Sigmoid colon (tissue), 7 donors: ENCODE measurements at places on chromosomes 12 and 14. TPM values are rescaled to one million over a fixed set of nuclear protein-coding genes. Genes with fewer than 3 reads are reported as not detected.
A peak's percentile ranks its signal among the peaks of the same experiment; 100 is the strongest.

The MIPOL1 gene
- 21.6 TPM for total RNA-seq

DNA sequence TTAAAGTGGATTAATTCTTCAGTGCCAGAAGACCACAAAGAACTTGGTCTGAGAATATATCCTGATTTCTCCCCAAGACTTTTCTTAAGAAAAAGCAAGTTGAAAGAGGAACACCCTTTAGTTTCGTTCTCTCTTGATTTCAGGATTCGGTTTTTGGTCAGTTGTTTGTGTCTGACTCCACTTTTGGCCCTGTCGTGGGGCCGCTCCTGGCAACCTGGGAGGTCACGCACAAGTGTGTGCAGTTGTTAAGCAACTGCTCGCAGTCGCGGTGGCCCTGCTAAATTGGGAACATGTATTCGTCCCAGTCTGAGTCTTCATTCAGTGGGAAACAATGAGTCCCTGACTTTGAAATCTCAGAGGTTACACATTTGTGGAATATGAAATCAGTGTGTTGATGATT lies 68.7 kb downstream of the RGS6 start:
- no peaks in the 10 kb centered on the region for H3K36me3 ChIP-seq
- DNase-seq, result no peak
- H3K27ac ChIP-seq, result no peak overlapping the region
- no peaks in the 10 kb centered on the region for H3K4me1 ChIP-seq
- no peaks in the 10 kb centered on the region for H3K27me3 ChIP-seq
- no peak overlapping the region for H3K4me3 ChIP-seq

The CAND1 gene
- 74.2 TPM for total RNA-seq

- peaks cover 18% of the 10 kb centered on the region for H3K4me1 ChIP-seq
- H3K27me3 ChIP-seq, result no peaks in the 10 kb centered on the region
- no peaks in the 10 kb centered on the region for H3K36me3 ChIP-seq
Measured at GRCh38 chr14:51490205-51490604, 161.5 kb upstream of the FRMD6 start.

DNA sequence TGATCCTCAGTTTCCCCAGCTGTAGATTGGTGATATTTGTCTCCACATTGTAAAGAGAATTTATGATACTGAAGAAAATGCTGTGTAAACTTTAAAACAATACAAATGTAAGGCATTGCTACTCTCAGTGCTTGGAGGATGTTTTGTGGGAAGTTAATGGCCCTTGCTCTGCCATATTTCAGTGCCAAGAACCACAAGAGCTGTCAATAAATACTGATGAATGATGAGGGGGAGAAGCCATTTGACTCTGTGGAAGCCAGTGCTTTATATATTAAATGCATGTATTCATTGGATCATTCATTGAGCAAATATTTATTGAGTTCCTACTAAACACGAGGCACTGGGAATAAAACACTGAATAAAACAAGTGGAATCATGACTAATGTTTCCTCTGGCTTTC lies 30.8 kb downstream of the CACNA1C start:
- H3K27me3 ChIP-seq, result no peaks in the 10 kb centered on the region
- no peak for DNase-seq
- H3K36me3 ChIP-seq, result no peaks in the 10 kb centered on the region
- peak overlapping the region; percentile 50 for H3K27ac ChIP-seq

GRCh38 chr12:102119674-102120563 lies at the start of the genes NUP37 and PARPBP:
NUP37 (minus strand) TSS chr12:102120114; CDS start chr12:102118518, 1,596 bp downstream.
PARPBP (plus strand) TSS chr12:102120183; CDS start chr12:102123889, 3,706 bp downstream.
- DNase-seq, result peak; percentile 94
- H3K27me3 ChIP-seq, result no peaks in the 10 kb centered on the region
- H3K27ac ChIP-seq, result peak within 1 kb of the TSS; percentile 88
- peak within 1 kb of the TSS; percentile 70 for H3K4me3 ChIP-seq
- H3K36me3 ChIP-seq, result peaks cover 33% of the 10 kb centered on the region

DNA sequence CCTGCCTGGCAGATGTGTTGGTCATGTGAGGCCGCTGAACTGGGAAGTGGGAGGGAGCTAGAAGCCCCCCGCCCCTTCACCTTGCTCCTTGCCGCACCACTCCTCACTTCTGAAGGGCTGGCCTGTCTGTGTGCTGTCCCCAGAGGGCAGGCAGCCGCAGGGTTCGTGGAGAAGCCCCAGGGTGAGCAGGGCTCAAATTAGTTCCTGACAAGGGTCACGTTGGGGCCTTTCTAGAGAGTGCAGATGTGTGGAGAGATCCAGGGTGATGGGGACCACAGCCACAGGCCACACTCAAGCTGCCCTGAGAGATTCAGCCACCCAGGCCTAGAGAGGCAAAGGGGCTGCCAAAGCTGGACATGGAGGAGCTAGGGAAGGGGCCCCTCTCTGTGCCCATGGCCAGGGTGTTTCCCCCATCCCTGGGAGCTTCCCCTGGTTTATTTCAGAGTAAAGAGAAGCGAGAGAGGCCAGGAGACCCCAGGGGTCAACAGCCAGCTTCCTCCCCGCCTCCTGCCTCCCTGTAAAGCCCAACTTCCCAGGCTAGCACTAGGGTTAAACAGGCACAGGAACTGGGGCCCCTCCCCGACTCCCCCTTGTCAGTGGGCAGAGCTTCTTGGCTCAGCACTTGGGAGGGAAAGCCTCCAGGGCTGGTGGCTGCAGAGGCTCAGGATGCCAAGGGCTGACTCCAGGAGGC lies 16.2 kb downstream of the SLC25A29 start:
- H3K27me3 ChIP-seq, result no peaks in the 10 kb centered on the region
- H3K4me3 ChIP-seq, result no peak overlapping the region
- H3K4me1 ChIP-seq, result peaks cover 11% of the 10 kb centered on the region
- H3K27ac ChIP-seq, result no peak overlapping the region
- peaks cover 9% of the 10 kb centered on the region for H3K36me3 ChIP-seq

The OR10G3 gene
- total RNA-seq, result not detected

DNA sequence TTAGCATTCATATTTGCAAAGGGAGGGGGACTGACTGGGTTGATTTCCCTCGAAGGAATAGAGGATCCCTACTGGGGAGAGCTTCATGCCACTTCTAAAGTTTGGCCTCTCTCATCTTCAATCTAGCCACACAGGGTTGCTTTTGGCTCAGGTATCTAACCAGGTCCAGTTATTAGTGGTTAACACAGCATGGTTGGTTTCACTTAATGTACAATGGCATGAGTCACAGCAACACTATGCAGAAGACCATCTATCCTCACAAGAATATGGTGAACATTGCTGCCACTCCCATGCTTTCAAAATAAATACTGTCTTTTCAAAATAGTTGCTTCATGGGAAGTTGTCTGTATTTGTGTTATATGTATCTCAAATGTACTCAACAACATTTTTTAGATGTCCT lies 6.6 kb upstream of the RAB3IP start:
- no peaks in the 10 kb centered on the region for H3K36me3 ChIP-seq
- H3K27ac ChIP-seq, result no peak overlapping the region
- H3K4me1 ChIP-seq, result no peaks in the 10 kb centered on the region
- H3K27me3 ChIP-seq, result no peaks in the 10 kb centered on the region
- no peak for DNase-seq
- H3K4me3 ChIP-seq, result no peak overlapping the region
